ENCODE measurements at places on chromosomes 2 and 18. TPM values are rescaled to one million over a fixed set of nuclear protein-coding genes. Genes with fewer than 3 reads are reported as not detected.

The SOWAHC gene
- 15.1 TPM for total RNA-seq

The STK11IP gene
- total RNA-seq = 15.4 TPM

The POTEE gene
- total RNA-seq = not detected

The ITGA4 gene
- total RNA-seq = 23.5 TPM

The CGREF1 gene
- total RNA-seq = 0.40 TPM

The TCF7L1 gene
- total RNA-seq = not detected

The CNRIP1 gene
- 11.4 TPM for total RNA-seq

The MARCHF4 gene
- total RNA-seq = 6.9 TPM

The SERPINB4 gene
- total RNA-seq = not detected

The POTEF gene
- not detected for total RNA-seq

The CABYR gene
- 16.3 TPM for total RNA-seq

The KCNE4 gene
- not detected for total RNA-seq

The C1GALT1C1L gene
- total RNA-seq = 2.1 TPM

Measured in A172 (cell line).